ENCODE measurements at places on chromosomes 1 and 21. TPM values are rescaled to one million over a fixed set of nuclear protein-coding genes. Genes with fewer than 3 reads are reported as not detected.

DNA sequence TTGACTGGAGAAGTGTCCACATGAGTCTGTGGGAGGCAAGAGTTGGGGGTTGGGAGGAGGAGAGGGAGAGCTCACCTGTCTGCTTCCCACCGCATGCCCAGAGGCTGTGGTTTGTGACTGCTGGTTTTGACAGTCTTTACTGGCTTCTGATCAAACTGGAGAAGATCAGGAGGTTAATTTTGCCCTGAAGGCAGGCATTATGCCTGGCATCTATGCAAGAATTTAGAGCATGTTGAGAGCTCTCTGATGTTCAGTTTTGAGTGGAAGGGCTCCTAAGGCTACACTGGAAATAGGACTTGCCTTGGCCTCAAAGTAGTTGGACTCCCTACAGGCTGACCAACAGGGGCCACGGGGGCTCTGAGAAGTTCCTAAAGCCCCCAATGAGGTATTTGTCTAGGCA is 101.6 kb downstream of the TLR5 start:
- DNase-seq, result no peak

DNA sequence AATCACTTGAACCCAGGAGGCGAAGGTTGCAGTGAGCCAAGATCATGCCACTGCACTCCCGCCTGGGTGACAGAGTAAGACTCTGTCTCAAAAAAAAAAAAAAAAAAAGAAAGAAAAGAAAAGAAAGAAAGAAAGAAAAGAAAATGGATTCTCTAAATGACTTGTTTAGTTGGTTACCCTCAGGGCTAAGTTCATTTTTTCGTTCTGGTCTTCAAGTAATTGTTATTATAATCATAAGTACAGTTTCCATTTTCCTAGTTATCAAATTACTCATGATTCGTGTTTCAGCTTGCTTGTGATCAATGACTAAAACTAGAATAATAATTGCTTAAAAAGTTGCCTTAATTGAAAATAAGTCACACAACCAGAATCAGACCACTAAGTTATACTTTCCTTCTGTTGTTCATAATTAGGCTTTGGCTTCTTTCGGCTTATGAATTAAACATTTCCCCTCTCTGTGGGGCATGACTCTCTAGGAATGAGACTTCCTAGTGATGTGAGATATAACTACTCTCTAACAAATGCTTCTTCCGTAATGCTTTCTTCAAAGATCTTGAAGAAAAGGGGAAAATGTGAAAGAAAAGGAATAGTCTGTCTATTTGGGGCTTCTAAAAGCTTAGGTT is 9.6 kb upstream of the RLF start:
- DNase-seq, result no peak

GRCh38 chr1:85584264-85584781 is 3.8 kb downstream of the CCN1 start:
- DNase-seq, result no peak

CHI3L2 gene
- 0.28 TPM for polyA plus RNA-seq

SMIM1 gene
- 10.2 TPM for polyA plus RNA-seq

CENPS gene
- polyA plus RNA-seq, result 39.2 TPM

DNA sequence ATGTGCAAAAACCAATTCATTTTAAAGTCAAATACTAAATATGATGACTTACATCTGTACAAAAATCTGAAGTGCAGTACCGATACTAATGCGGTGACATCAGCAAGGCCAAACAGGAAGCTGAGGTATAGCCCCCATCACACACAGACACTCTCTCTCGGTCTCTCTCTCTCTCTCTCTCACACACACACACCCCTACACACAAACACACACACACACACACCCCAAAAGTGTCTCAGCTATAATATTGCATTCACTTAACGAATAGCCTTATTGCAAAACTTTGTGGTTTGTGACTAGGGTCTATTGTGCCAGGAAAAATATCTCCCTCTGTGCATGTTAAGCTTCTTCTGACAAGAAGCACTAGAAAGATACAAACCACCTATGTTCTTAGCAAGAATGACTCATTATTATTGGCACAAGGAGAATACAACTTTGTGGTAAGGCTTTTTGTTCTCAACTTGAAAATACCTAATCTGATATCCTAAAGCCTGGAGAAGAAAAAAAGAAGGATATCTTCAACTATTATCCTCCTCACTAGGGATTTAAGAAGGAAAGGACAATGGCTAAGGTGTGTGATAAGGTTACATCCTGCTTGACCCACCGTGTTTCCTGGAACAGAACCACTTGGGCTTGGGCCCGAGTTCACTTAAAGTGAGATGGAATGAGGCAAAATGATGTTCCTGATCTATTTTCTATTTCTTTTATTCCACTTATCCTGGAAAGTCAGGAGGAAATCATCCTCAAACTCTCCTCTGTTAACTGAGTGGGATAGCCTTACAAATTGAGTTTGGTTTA is 107.1 kb downstream of the NIBAN1 start:
- DNase-seq, result no peak

- DNase-seq, result no peak
Measured at GRCh38 chr1:55275941-55276341, 60.8 kb upstream of the USP24 start.

- DNase-seq, result no peak
Measured at GRCh38 chr1:185856482-185856881, 122.3 kb downstream of the HMCN1 start.

GDAP2 gene
- polyA plus RNA-seq, result 19.5 TPM

SYT2 gene
- 2.9 TPM for polyA plus RNA-seq

DNA sequence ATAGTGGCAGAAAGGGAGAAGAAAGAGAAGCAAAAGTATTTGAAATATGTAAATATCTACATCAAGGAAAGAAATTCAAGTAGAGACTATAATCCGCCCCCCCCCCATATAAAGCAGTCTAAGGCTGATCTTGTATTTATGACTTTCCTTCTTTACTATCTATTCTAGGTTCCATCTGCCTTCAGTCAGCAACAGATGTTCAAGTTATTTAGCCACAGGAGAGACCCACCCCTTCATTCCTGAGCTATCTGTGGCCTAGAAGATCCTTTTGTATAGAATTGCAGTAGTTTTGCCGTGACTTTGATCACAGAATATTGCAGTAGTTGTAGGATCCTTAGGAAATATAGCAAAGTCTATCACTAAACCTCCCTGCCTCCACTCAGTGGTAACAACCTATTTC is 10.7 kb upstream of the BSDC1 start:
- DNase-seq, result no peak

DNA sequence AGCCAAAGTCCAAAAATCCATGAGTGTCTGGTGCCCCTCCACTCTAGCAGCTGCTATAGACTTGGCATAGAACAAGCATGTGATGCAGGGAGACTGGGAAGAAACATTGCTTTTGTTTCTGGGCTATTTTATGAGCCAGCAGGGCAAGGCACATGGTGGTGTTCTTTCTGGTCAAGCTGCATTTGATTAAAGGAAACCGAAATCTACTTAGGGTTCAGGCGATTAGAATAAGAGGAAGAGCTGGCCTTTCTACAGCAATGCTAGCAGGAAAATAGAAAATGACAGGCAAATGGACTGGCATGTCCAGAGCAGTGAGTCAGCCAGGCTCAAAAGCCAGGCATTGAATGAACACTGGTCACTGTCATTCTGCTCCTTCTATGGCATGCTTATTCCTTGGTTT is 28.5 kb upstream of the ARHGAP29 start:
- no peak for DNase-seq

ISG15 gene
- 9.0 TPM for polyA plus RNA-seq
